Skeletal muscle cell (primary cell): ENCODE measurements at places on chromosomes 5 and 9.

GRCh38 chr9:36803961-36804360, 230.1 kb downstream of the PAX5 start:
- DNase-seq = no peak

- DNase-seq = no peak
These were observed 130.2 kb downstream of the GHR start for GRCh38 chr5:42553461-42553860.

- no peak for DNase-seq
These were observed 4.8 kb downstream of the IRF1 start for GRCh38 chr5:132485641-132486317.

- DNase-seq = no peak
These were observed 50.1 kb upstream of the TTC39B start for GRCh38 chr9:15357050-15357653.

GRCh38 chr5:132595624-132596023, 38.8 kb downstream of the RAD50 start:
- DNase-seq = no peak
